ENCODE measurements at places on chromosomes 7 and 10.

DNA sequence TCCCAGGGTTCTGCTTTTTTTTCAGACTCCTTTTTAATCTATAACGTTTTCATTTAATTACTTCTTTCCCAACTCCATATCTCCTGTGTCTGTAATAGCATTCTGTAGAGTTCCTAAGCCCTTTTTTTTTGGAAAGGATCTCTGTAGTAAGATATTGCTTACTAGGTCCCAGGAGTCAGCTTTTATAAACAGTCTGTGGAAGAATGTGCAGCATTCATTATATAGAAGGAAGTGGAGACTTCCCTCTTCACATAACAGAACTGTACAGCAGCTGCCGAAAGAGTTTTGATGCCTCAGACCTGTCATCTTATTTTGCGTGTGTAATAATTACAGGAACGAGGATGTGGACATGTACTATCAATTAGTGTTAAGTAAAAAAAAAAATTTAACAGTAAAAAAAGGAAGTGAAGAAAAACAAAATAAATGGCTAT, 7.4 kb upstream of the STEAP4 start:
- DNase-seq, result peak; percentile 80

DNA sequence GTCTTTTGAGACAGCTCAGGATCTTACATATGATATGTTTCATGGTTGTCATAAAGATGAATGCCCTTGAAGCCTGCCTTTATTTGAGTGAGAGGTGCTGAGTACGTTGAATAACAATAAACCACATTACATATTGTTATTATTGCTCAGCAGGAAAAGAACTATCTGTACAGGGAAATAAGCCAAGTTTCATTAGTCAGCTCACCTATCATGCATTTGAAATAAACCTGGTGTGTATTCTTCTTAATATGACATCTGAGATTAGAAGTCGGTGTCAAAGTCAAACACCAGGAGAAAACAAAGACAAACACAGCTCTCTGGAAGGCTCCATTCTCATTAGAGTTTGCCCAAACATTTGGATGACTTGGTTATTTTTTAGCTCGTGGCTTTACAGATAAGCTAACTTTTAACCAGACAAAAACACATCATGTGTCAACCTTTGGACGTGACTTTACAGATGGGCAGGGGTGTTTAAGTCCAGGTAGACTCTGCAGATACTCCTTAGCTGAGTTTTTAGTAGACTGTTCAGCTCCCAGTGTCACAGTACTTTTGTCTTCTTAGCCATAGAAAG, 71.2 kb upstream of the AOAH start:
- no peak for DNase-seq

GRCh38 chr10:14603534-14604102, 171.1 kb downstream of the FAM107B start:
- DNase-seq, result peak; percentile 51

GRCh38 chr10:127462643-127463295, 86.3 kb upstream of the NPS start:
- DNase-seq, result no peak

DNA sequence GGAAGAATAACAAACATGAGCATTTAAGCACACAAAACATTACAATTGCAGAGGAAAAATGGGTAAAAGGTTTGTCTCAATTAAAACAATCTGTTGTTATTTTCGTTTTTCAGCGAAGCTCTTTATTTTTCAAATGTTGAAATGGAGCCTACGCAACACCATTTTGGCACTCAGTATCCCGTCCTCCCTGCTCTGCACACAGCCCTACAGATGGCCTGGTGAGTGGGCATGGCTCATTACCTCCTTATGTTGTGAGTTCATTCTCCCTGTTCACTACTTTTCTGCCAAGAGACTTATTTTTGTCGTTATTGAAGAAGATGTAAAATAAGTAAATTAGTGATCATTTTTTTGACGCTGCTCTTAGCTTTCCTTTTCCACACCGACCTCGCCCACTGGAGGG, 167.8 kb upstream of the CXCL12 start:
- DNase-seq, result no peak

DNA sequence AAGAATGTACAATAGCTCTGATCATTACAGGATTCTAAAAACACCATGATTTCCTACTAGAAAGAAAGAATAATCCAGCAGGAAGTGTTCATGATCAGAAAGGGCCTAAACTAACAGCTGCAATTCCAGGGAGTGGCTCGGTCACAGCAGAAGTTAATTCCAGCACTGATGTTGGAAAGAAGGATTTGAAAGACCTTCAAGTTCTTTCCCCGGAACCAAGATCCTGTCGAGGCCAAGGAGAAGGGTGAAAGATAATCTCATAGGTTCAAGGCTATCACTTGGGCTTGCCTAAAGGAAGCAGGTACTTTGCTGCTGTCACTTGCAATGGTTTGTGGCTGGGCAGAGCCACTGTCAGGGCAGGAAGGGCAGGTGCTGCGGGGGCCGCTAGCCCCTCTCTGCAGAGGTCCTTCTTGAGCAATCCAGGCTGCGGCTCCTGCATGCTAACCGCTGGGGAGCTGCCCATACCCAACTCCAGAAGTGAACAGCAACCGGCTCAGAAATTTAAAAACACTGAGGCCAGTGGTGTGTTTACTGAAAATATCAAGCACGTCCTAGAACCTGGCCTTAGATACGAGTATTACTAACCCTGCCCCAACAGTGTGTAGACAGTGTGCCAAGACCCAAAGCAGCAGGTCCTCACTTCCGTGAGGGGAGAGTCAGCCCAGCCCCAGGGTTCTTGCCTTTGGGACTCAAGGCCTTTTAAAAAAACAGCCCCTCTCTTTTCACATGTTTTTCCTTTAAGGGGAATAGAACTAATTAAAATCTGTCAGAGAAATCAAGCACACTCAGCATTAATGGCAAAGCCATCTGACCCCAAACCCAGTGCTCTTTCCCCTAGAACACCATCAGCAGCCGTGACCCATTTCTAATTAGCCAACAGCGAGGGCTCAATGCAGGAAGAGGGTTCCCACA, 76.8 kb downstream of the VIPR2 start:
- no peak for DNase-seq

- no peak for DNase-seq
Measured at GRCh38 chr7:100090527-100091410, 2.0 kb downstream of the COPS6 start.

GRCh38 chr7:156504687-156505545, 135.7 kb upstream of the RNF32 start:
- no peak for DNase-seq

- no peak for DNase-seq
Measured at GRCh38 chr10:11687779-11688447, 54.3 kb upstream of the ECHDC3 start.

DNA sequence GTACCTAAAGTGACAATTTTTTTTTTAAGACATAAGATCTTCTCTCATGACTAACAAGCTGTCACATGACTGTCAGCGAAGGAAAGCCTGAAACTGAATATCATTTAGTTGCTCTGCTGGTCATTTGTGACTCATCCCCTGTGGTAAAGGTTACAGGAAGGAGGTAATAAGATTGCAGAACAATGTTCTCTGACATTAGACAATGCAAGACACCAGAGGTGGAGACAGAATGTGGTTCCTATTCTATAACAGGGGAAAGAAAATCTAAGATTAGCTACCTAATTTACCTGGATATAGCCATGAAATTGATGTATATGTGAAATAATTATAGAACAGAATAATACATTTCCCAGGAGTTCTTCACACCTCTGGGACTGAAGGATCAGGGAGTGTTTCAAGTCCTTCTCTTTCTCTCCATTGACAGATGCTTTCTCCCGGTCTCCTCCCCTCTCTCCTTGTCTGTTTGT, 47.7 kb downstream of the LRGUK start:
- peak; percentile 96 for DNase-seq

- no peak for DNase-seq
Measured at GRCh38 chr7:110835218-110835617, 255.7 kb upstream of the LRRN3 start.

DNA sequence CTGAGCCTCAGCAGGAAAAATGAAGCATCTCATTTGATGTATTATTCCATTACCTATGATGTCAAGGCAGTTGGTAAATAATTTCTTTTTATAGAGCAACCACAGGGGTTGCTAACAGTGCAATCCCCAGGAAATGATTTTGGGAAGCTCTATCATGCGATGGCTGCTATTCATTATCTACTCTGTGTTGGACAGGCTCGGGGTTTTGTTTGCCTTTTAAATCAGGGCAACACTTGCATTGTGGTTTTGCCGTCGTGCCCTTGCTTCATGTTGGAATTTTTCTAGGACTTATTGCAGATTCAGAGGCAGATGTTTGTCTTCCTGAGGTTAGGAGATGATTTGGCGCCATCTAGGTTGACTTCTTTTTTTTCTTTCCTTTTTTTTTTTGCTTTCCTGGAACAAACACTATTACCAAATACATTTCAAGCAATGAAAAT, 128.4 kb downstream of the BICC1 start:
- peak; percentile 15 for DNase-seq

- no peak for DNase-seq
Measured at GRCh38 chr7:136890399-136890798, 21.9 kb downstream of the CHRM2 start.

DNA sequence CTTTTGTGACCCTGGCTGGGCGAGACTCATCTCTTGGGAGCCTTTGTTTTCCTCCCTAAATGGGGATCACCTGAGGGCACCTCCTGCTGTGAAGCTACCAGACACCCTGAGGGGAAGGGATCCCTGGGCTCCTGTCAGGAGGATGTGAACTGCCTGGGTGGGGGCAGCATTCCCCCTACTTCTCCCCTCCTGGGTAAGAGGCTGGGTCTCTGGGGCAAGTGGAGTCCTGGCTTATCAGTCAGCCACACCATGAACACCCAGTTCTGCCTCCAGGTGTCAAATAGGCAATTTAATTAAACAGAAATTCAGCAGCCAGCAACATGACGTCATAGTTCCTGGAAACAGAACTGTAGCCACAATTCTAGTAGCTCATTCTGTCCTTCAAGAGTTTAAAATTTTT, 97.7 kb upstream of the RET start:
- no peak for DNase-seq

- DNase-seq, result no peak
Measured at GRCh38 chr7:88014581-88014980, 80.5 kb downstream of the ADAM22 start.

- DNase-seq, result no peak
Measured at GRCh38 chr7:126411032-126411820, 841.5 kb downstream of the GRM8 start.

- no peak for DNase-seq
Measured at GRCh38 chr7:132317701-132318351, 258.4 kb downstream of the PLXNA4 start.

GRCh38 chr10:113422371-113422770, 130.5 kb upstream of the HABP2 start:
- DNase-seq, result no peak

- DNase-seq, result no peak
Measured at GRCh38 chr10:86329896-86330680, 36.5 kb downstream of the GRID1 start.

GRCh38 chr7:134908289-134908688, 78.0 kb upstream of the AGBL3 start:
- DNase-seq, result no peak

DNA sequence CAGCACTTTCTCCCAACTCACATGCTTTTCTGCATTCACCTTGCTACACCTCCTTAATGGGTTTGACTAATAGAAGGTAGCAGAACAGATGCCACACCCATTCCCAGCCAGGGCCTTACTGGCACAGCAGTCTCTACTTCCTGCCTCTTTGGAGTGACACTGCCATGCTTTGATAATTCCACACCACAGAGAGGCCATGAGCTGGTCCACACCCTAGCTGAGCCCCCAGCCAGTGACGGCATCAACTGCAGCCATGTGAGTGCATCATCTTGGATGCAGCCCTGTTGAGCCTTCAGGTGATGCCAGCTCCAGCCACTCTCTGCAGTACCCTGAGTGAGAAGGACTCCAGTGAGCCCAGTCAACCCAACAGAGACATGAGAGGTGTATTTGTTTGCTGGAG, 27.5 kb upstream of the EZH2 start:
- no peak for DNase-seq

DNA sequence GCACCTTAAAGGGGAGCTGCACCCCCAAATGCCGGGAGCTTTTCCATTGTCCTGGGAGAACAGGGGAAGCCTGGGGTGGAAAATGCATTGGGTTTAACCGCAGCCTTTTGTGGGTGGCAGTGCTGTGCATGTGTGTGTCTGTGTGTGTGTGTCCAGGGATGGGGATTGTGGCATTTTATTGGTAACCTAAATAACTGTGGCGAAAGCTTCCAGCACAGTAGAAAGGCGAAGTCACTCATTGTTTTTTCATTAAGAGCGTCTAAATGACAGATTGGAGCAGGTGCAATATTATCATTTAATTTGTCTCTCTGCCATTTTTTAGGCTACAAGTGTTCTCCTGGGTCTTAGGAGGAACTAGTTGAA, 55.1 kb downstream of the INSIG1 start:
- DNase-seq, result no peak

GRCh38 chr7:140230861-140231770, 54.3 kb upstream of the KDM7A start:
- peak; percentile 67 for DNase-seq

DNA sequence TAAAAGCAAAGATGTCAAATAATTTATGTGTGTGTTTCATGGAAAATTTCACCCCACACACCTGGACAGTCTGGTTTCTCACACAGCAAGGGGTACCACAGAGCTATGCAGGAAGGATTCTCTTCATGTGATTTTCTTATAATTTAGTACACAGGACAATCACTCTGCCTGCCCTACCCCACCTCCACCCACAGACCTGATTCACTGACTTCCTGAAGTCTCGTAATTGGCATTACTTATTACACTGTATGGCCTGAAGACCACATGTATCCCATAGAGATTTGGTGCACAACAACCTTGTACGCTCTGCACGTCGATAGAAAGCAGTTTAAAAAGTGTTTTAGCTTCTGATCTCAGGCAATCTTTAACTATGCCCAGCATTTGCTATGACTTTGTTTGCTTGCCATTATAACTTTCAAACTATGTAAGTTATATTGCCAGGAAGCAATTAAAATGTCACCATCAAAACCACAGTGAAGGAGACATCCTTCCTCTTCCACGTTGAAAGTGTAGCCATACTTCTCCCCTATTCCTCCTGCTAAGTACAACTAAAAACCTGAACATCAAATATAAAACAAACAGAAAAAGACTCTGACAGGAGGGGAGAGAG, 279.4 kb upstream of the IMMP2L start:
- DNase-seq, result peak; percentile 36

GRCh38 chr7:105797652-105798051, 78.7 kb downstream of the ATXN7L1 start:
- DNase-seq, result no peak

- no peak for DNase-seq
Measured at GRCh38 chr10:43055217-43055616, 21.7 kb upstream of the RET start.

- DNase-seq, result no peak
Measured at GRCh38 chr10:23695825-23696420, 257.0 kb downstream of the OTUD1 start.

DNA sequence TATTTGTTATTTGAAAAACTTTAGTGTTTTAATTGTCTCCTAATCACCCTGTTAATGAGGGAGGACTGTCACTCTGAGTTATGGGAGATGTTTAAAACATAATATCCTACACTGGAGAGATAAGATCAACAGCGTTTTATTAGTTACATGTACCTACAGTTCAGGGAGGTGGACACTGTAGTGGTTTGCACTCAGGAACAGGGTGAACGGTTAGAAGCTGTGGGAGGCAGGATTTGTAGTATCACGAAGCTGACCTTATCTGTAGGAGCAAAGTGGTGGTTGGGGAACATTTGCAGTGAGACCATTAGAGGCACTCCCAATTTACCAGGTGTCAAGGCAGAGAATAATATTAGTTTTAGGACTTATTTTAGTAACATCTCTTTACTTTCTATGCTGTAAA, 193.3 kb upstream of the KCND2 start:
- no peak for DNase-seq
